Activated CD4-positive, alpha-beta T cell treated with anti-CD3 and anti-CD28 coated beads for 4 hours (primary cell): ENCODE measurements at places on chromosomes 2 and 18.

GRCh38 chr2:121803503-121803902 lies 48.1 kb downstream of the TSN start:
- no peak for DNase-seq

DNA sequence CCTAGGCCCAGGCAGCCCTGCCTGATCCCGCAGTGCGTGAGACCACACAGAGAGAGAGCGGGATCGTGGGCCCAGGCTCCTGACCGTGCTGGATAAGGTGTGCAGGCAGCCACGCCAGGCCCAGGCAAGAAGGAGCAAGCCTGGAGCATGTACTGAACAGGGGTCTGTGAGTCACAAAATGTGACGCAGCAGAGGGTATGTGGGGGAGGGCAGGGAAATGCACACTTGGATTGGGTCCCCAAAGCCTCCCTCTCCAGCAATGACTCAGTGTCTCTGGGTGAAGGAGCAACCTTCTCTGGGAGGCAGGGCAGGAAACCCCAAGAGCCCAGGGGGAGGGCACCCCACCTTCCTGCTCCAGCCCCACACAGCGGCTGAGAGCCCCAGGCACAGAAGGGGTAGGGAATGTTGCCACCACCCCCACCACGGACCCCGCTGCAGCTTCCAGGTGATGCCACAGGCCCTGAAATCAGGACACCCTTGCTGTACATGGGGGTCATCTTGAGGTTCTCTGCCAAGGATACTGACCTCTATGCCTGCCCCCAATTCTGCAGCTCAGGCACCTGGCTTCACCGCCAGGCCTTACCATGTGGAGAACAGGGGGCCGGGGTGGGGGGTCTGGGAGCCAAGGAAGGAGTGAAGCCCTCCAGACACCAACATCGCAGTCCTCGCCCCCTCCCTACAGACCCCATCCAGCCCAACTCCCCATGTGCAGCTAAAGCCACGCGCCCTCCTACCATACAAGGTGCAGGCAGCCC lies 1.3 kb upstream of the GPC1 start:
- no peak for DNase-seq

DNA sequence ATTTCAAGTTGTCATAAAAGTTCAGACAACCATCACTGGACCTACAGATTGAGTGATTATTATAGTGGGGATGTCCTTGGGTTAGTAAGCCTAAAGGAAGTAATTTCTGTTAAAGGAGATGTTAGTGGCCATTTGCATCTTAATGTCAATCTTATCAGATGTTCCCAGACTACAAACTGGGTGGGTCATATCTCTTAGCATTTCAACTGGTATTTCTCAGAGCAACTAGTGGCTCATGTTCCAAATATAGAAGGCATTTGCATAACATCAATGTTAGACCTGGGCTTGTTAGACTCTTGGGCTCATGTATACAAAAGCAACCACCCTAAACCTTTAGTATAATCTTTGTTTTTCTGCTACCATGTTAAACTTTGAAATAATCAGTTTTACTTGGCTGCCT lies 17.9 kb downstream of the PLEKHA3 start:
- no peak for DNase-seq

DNA sequence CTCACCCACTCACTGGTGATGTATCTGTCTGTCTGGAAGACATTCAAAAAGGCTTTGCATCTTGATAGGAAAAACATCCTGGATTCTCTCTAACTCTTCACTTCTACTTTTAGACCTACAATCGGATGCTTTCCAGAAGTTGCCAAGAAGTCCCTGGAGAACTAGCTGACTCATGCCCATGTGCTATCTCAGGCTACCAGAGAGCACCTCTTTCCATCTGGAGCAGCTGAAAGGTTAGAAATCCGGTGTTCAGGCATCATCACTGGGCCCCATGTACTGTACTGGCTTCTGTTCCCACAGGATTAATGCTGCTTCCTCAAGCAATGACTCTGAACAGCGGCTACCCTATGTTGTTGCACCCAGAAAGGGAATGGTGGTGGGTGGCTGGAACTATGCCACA lies 259.0 kb downstream of the NBAS start:
- no peak for DNase-seq

GRCh38 chr18:5984245-5984644 lies 88.9 kb upstream of the TMEM200C start:
- no peak for DNase-seq

GRCh38 chr2:170265321-170265720 lies 87.4 kb downstream of the MYO3B start:
- DNase-seq = no peak

- DNase-seq = no peak
Measured at GRCh38 chr18:63763831-63764600, 11.2 kb upstream of the SERPINB7 start.

GRCh38 chr2:112644933-112645309 lies 818 bp upstream of the SLC20A1 start:
- no peak for DNase-seq

- no peak for DNase-seq
Measured at GRCh38 chr2:191790737-191791136, 56.2 kb downstream of the CAVIN2 start.

DNA sequence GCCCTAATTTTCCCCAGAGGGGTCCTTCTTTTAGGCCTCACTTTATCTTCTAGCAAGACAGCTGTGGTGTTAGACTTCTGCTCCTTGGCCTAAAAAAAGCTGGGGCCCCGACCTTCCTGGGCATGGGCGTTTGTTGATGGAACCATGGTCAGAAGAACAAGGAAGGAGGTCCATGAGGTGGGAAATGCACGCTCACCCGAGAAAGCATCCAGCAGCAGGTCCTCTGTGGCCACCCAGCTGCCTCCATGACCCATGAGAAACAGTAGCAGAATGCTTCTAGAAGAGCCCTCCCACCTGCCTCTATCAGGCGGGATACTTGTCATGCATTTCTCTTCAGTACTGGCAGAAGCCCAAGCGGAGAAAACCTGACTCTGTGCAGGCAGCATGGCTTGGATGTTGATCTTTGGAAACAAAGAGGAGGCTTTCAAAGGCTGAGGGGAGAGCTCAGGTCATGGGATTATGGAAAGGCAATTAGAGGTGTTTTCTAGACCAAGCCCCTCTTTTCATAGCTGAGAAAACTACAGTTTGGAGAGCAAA lies 249.1 kb downstream of the FAM210A start:
- DNase-seq = no peak

DNA sequence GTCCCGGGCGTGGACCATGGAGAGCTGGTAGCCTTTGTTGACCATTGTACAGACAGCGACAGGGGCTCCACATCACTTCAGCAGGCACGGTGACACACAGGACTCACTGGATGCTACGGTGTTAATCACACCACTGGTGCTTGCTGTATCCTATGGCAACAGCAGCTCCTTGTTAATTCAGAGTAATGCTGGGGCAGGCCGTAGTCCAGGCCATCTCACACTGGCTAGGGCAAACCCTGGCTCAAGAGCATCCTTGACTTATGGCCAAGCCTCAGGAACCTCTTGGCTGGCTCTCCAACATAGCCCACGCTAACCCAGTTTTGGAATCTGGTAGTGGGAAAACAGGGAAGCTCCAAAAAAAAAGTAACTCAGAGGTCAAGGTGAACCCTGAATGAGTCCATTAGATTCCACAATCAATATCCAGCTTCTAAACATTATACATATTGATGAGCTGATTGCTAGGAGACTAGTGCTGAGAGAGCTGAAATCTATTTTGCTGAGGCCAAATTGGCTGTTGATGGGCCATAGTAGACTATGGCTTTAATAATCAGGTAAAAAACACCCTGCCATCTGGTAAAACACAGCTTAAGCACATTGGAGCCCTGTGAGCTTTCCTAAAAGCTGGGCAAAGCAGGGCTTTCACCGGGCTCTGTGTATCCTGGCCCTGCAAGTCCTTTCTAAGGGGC lies 253.6 kb downstream of the PRKCE start:
- no peak for DNase-seq

GRCh38 chr2:23566241-23567142 lies 181.5 kb downstream of the KLHL29 start:
- no peak for DNase-seq

DNA sequence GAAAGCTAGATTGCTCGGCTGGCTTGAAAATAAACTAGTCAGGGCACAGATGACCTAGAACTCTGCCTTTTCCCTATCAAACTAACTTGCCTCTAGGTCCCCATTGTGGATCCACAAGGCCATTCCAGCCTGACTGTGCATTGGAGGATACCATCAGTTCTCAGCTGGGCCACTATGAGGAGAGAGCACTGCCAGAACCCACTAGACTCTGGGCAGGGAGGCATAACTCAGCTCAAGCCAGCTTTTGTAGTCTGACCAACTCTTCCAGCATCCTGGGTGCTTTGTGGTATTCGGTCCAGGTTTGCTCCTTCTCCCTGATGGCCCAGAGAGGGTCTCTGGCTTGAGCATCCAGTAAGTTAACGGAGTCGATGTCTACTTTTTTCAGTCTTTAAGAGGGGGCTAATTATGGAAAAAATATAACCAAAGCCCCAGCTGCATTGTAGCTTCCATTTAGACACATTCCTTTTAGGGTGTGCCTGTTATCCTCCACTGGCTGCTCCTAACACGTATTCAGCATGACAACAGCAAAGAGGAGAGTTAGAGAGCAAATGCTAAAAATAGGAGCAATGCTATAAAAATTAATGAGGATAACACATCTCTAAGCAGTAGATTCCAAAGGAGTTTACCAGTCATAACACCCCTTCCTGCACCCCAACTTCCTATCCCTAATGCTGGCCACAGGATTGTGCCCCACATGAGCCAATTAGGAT lies 15.2 kb downstream of the GKN2 start:
- DNase-seq = no peak

DNA sequence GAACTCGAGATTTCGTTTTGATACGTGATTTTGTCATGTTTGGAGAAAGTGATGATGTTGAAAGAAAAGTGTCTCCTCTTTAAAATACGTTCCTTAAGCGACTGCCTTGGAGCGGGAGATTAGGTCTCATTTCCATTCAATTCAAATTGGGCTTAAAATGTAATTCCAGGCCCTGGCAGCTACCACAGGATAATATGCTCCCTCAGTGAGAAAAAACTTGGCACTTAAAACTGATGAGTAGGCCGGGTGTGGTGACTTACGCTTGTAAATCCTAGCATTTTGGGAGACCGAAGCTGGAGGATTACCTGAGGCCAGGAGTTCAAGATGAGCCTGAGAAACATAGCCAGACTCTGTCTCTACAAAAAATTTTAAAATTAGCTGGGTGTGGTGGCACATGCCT lies 146.3 kb upstream of the L3MBTL4 start:
- no peak for DNase-seq

GRCh38 chr2:234145511-234145910 lies 95.0 kb downstream of the SPP2 start:
- DNase-seq = no peak

DNA sequence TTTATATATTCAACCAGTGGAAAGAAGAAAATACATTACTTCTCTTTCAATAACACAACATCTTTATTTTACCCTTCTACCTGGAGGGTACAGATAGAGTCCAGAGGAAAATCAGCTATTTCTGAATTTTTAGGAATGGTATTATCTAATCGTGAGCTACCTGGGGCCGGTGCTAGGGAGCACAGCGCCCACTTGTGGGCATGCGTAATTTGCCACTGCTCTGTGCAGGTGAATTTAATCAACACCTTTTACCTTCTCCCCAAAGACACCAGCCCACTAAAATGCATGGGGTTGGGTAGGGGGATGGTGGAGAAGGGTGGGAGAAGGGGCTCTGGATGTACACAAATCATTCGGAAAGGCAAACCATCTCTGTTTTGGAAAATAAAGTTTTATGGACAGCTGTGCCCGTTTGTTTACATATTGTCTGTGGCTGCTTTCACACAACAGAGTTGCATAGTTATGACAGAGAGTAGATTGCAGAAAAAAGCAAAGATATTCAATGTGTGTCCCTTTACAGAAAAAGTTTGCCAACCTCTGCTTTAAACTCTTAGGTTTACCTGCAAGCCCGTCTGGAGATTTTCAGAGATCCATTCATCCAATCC lies 51.5 kb upstream of the DCC start:
- no peak for DNase-seq

GRCh38 chr2:113229795-113230194 lies 48.9 kb downstream of the PAX8 start:
- no peak for DNase-seq
